ENCODE measurements at places on chromosomes 11 and 22.

- peak; percentile 13 for DNase-seq
Measured at GRCh38 chr11:62505059-62505439, 41.6 kb downstream of the AHNAK start.

- DNase-seq = no peak
Measured at GRCh38 chr22:35070451-35071093, 4.6 kb downstream of the ISX start.

DNA sequence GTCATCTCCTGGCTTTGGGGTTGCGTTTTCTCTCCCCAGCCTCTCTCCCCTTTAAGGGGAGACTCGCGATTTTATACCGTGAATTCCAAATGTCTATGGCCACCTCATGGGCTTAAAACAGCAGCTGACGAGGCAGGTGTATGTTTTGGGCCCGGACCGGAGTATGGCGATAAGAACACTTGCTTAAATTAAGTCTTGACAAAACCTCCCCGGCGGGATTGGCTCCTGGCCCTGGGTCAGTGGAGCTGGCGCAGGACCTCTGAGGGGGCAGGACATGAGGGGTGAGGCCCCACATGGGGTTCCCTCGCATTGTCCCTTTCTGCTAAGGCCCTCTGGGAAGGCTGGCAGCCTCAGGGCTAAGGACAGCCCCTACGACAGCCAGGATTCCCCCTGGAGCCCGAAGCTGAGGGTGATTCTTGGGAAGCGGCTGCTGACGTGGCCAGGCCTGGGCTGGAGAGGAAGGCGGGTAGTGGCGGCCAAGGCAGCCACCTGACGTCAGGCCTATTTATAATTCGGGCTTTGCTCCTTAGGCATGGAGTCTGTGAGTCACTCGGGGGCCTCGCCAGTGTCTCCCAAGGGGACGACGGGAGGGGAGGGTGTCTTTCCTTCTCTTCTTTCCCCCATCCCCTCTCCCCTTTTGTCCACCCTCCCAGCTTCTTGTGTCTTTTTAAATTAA lies 12.7 kb downstream of the MYO18B start:
- no peak for DNase-seq

DNA sequence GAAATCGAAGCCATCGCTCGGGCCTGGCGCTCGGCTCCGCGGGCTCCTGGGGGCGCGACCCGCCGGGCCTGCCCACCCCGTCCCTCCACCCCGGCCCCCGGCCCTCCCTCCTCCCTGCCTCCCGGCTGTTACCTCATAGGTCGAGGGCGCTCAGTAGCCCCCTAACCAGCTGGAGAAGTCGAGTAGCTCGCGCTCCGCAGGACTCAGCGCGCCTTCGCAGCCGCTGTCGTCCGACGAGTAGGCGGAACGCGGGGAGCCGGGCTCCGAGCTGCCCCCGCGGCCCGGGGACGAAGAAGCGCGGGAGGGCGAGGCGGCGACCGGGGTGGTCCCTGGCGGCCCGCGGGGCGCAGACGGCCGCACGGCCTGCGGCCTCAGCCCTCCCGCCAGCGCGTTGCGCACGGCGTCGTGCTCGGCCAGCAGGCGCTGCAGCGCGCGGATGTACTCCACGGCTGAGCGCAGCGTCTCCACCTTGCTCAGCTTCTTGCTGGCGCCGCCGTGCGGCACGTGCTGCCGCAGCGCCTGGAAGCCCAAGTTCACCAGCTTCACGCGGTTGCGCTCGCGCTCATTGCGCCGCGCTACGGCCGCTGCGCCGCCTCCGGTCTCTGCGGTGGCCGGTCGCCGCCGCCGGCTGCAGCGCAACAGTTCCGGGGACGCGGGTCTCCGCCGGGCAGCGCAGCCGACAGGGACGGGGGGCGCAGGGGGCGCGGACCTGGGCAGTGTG lies 627 bp downstream of the ASCL2 start:
- no peak for DNase-seq

DNA sequence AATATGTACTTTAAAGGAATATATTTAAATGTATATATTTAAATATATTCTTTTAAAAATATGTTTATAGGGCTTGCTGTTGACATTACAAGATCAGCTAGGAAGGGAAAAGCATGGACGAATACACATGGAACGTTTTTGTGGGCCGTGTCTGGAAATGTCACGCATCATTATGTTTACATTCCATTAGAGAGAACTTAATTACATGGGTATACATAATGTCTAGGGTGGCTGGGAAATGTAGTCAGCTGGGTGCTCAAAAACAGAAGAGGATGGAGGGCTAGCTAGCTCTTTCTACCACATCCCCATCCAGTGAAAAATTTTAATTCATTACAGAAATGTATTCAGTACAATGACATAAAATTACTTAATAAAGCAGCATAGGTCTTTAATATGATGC lies 371.2 kb downstream of the DYNC2H1 start:
- no peak for DNase-seq

- no peak for DNase-seq
Measured at GRCh38 chr11:91686700-91687099, 537.9 kb upstream of the FAT3 start.

DNA sequence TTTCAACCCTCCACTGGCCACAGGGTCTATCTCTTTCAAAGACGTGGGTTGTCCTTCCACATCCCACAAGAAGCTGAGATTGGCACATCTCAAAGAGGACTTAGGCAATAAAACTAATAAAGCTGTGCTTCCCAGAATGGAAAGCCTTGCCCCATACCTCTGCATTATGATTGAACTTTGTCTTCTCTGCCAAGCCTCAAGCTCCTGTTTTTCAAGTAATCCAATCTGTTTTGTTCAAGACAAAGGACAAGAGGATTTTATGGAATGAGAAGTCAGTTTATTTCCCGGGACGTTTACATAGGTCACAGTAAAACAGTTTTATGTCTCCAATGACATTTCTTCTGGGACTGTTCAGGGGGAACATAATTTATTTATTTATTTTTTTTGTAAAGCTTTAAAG lies 108.4 kb downstream of the GALNT18 start:
- no peak for DNase-seq

DNA sequence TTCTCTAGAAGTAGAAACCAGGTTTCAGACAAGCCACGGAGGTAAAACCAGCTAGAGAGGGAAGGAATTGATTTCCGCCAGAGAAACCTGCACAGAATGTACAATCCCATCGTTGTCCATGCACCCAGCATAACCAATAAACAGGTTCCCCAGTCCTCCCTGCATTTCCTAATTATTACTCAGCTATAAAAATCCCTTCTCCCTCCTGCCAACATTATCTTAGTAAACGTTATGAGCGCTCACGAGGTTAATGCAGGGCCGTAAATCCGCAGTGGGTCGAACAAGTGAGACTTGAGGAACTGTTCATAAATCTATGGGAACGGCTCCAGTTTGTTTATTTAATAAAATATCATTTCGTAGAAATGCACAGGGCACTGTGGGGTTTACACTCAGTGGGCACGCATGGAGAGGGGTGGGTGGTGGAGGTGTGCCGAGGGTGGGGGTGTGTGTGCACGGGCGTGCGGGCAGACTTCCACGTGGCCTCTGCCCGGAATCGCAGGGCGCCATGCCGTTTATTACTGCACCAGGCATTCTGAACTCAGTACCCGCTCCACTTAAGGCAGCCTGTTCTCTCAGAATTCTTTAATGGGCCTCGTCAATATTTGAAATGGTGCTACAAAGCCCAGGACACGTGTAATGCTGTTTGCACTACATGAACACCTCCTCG lies 257.3 kb downstream of the MIAT start:
- DNase-seq = no peak

DNA sequence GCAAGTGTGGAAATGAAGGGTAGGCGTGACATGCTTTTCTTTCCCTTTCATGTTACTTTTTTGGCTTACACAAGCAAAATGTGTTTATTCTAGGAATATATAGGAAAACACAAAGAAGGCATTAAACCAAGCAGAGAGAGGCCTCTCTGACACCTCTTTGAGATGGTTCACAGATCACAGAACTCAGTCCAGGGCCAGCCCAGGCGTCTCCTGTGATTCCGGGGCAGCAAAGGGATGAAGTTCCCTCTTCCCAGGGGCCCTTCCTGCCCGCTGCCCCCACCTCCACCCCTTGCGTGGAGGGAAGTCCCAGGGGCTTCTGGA lies 78.0 kb downstream of the CACNA1I start:
- no peak for DNase-seq

DNA sequence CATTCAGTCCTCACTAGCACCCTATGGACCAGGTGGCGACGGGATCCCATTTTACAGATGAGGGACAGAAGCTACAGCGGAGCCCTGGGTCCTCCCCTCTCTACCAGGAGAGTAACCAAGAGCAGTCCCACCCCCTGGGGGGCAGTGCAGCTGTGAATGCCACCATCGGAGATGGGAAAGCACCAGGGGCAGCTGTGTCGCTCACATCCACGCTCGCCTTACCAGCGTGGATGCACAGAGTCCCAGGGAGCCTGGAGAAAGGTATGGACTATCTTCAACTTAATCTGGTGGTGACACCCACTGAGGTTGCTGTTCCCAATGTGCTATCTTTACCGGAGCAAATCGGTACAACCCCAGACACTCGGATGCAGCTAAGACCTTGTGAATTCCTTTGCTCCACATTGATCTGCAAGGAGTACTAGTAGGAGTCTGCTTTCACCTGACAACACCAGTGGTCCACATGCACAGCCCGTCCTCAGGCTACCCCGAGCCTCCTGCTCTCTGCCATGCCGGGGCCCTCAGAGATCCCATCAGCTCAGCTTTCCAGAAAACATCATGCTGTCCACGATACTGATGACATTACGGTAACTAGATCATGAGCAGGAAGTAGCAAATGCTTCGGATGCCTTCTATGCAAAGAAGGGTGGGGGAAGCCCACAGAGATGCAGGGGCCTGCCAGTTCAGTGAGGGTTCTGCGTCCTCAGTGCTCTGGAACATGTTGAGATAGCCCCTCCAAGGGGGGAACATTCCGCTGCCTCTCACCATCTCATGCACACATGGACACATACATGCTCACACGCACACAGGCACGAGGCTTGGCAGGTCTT lies 126.0 kb downstream of the CTTN start:
- DNase-seq = peak; percentile 21

DNA sequence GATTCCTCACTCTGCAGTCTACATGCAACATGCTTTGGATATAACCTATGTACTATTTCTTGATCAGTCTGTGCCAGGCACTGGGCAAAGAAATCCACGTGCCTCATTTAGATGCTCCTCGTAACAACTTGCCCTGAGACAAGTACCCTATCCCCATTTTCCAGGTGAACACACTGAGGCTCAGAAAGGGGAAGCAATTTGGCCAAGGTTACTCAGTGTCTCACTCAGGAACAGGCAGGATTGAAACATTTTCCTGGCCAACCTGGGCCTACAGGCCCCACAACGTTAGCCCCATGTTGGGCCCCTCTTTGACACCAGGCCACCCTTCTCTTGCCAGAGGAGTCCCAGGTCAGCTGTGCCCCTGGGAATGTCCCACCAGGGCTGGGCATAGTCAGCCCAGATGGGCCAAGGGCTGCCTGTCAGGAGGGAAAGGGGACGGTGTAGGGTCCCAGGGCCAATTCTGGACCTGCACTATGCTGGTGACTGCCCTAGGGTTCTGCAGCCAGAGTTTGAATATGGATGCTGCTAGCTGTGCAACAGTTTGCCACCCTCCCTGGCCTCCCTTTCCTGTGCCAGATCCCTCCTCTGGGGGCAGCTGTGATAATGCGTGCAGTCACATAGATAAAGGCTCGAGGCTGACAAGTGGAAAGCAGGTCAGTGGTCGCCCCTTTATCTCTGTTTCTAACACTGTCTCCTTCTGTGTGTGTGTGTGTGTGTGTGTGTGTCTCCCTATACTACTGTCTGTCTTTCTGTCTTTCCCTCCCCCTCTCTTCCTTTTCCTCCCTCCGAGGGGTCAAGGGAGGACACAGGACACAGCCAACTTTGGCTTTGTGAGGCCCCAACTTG lies 10.4 kb upstream of the EMID1 start:
- DNase-seq = peak; percentile 52

- DNase-seq = peak; percentile 37
Measured at GRCh38 chr22:35725521-35725920, 7.8 kb downstream of the APOL5 start.

GRCh38 chr22:39097098-39098020 lies at the start of gene APOBEC3H:
TSS of gene APOBEC3H (plus strand) at chr22:39097244. CDS start at chr22:39100279, 3,035 bp downstream.
- DNase-seq = no peak

DNA sequence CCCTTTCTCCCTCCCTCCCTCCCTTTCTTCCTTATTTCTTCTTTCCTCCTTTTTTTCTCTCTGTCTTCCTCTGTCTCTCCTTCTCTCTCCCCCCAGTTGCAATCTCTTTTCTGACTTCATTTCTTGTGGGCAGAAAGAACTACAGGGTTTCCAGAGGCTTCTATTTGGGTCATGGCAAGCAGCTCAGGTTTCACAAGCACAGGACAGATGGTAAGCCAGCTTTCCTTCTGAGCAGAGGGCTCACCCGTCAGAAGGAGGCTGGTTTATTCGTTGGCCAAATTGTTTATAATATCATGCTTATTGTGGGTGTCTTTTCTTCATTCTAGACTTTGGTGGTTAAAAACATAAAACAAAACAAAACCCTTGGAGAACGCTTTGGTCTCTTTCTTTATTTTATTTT lies 58.9 kb upstream of the CLMP start:
- no peak for DNase-seq

- DNase-seq = no peak
Measured at GRCh38 chr11:67279589-67280340, 9.3 kb upstream of the ANKRD13D start.

DNA sequence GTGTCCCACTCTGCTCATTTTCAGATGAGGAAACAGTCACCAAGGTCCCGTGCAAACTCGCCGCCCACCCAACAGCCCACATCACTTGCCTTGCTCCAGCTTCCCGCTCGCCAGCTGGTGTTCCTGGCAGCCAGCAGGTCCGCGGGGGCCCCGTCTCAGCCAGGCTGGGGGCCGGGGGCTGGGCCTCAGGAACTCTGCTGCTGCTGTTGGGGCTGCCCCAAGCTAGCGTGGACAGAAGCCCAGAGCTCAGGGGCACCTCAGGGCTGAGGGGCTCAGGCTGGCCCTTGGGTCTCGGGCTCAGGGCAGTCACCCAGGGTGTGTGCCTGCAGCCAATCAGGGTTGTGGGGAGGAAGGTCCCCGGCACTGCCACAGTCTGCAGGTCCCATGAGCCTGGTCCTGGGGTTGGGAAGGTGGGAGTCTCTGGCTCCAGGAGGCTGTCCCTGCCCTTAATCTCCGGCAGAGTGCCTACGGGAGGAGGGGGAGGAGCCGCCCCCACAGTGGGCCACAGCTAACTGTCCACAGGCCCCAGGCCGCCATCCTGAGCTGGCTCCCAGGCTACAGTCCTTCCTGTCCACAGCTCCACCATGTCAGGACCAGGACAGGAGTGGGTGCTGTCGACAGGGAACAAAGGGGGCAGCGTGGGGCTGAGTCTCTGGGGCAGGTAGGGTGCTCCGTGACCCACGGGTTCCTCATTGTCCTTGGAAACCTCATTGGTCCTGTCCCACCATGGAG lies 65.2 kb downstream of the ARFGAP3 start:
- DNase-seq = no peak

- DNase-seq = no peak
Measured at GRCh38 chr22:43944670-43945430, 10.4 kb upstream of the SAMM50 start.

DNA sequence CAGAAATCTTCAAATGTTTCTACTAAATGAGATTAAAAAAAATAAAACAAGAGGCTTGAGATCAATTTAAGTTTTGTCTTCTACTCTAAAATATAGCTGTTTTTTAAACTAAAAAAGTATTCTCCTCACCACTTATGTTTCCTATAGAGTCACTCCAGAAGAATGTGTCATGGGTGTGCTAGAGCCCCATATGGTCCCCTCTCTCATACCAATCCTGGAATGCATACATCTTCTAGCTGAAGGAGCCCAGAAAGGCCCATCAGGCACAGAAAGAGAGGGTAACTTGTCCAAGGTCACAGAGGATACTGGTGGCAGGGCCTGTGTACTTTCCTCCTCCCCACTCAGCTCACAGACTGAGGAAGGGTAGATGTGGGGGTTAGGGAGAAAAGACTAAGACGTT lies 34.4 kb downstream of the RELT start:
- DNase-seq = no peak
